Activated CD4-positive, alpha-beta T cell treated with anti-CD3 and anti-CD28 coated beads, Interleukin-2, amount 50 U/mL, for 1 hour (primary cell): ENCODE measurements at places on chromosomes 4 and X.

DNA sequence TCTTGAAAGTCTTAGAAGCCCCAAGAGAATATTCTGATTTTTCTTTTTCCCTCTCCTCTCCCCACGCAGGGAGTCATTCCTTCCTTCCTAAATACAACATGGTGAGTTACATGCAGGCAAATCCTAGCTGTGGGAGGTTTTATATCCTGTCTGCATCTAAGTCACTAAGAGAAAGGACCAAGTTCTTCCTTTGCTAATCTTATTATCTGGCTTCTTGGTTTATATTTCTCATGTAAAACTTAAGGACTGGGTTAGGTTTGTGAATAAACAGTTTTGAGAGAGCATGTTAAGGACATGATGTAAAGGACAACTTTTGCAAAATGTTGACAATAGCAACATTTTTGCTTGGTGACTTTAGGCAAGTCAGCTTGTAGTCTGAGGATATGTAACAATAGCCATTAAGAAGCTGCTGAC lies 5.1 kb upstream of the CXCL9 start:
- no peak for DNase-seq

DNA sequence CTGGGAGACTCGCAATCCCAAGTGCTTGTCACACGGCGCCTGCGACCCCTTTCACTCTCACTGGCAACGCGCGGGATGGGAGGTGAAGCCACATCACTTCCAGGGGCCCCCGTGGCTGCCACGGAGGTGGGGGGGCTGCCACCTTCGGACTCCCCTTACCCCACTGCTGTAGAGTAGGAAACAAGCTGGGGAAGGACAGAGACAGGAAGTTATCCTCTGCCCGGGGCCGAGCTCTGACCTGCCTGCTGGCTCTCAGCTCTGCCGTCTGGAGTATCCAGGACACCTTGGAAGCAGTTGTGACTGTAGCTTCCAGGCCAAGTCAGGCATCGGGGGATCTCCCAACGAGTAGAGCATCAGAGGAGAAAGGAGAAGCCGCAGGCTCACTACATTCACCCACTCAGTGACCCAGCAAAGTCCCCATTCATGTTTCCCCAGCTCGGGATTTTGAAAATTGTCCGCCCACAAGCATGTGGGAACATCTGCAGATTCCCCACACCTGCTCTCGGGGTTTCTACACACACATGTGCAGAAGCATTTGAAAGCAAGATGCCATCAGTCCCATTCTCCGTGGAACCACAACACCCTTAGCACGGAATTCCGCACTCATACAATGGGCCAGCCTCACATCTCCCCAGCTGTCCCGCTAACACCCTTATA lies 10.8 kb downstream of the PDZD4 start:
- DNase-seq, result no peak

GRCh38 chr4:89056953-89057398 lies at the start of gene FAM13A:
Gene FAM13A (minus strand): TSS chr4:89057185. CDS start chr4:89056964, 221 bp downstream.
- no peak for DNase-seq

DNA sequence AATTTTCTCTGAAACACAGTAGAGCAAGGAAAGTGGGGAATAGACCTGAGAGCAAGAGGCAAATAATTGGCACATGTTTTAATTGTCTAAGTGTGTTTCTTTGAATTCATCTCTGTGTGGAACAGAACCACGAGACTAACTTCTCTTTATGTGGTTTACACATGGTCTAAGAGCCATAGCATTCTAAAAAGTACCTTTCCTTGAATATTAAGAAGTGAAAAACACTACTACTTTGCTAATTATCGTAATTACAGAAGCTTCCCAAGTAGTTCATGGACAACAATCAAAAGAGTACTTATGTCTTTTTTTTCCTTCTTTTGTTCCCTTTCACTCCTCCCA lies 2.9 kb upstream of the CYBB start:
- no peak for DNase-seq

GRCh38 chr4:119082661-119083060 lies 53.0 kb upstream of the MYOZ2 start:
- DNase-seq, result no peak

DNA sequence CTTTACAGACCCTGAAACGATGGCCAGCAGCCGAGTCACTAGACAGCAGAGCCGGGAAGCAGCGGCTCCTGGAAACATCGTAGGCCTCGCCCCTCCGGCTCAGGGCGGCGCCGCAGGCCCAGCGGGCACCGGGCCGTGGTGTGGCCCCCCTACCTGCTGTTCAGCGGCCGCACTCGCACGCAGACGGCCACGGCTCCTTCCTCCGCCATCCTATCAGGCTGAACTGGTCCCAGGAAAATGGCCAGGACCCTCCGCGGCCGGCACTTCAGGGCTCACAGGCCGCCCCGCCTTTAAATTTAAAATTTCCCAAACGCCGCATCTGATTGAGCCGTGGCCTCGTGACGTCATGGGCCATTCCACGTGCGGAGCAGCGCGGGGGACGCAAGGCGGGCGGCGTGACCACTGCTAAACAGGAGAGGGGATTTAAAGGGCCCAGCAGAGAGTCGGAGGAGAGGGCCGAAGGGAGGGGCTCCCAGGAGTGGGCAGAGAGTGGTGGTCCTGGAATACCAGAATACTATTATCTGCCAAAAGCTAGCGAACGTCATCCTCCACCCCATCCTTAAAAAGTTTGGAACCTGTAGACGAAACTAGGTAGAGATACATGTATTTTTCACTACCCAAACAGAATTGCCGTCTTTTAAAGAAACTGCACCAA lies at the start of gene CENPE:
TSS of gene CENPE (minus strand) at position 233 of the 655 bp plus-strand sequence. CDS start at position 209, 24 bp downstream.
- peak; percentile 83 for DNase-seq

- no peak for DNase-seq
Observed at GRCh38 chr4:176575141-176575730, 217.5 kb downstream of the VEGFC start.
